ENCODE measurements at places on chromosomes 6 and 20. TPM values are rescaled to one million over a fixed set of nuclear protein-coding genes. Genes with fewer than 3 reads are reported as not detected.

GRCh38 chr6:41429506-41430504 is 94.4 kb downstream of the NCR2 start:
- no peak for DNase-seq

Gene MYBL2
- 0.24 TPM for total RNA-seq

- DNase-seq = no peak
These were observed 28.2 kb downstream of the DSTN start for GRCh38 chr20:17598013-17598550.

GRCh38 chr6:90214966-90215365 is 81.7 kb downstream of the BACH2 start:
- no peak for DNase-seq

Gene RSPH9
- 0.48 TPM for total RNA-seq

Data from umbilical cord (tissue), 2 donors.